Astrocyte of the cerebellum (primary cell): ENCODE measurements at places on chromosomes 11 and 22.

DNA sequence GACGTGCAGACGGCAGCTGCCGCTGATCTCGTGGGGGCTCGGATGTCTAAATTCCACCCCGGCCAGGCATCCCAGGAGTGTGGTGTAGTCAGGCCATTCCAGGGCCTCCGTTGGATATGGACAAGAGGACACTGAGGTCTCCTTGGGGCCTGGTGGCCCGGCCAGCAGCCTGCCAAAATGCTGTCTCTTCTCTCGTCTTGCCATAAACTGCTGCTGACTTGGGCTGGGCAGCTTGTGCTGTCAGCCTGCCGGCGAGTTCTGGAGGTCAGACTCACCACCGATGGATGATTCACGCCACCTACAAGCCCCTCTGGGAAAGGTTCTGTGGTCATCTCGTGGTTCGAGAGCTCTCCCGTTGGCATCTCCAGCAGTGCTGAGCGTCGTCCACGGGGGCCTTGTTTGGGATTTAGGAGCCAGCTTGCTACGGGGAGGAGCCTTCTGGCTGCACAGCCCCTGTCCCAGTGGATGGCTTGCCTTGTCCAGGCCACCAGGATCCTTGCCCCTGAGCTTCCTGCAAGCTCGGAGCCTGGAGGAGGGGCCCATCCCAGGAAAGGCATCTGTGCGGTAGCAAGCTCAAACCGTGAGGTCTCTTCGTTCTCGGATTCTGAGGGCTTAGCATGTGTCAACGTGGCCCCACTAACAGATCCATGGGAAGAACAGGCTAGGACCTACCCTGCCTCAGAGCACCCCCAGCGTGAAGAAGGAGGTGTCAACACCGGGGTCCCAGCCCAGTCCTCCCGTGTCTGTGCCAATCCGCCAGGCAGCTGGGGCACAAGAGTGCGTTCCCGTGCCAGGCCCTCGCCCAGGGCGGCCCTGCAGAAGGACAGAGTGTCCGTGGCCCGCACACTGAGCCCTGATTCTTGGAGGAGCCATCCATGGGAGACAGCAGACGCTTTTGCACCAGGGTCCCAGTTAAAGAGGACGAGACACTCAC lies 1114.1 kb downstream of the BRD1 start:
- DNase-seq, result no peak

DNA sequence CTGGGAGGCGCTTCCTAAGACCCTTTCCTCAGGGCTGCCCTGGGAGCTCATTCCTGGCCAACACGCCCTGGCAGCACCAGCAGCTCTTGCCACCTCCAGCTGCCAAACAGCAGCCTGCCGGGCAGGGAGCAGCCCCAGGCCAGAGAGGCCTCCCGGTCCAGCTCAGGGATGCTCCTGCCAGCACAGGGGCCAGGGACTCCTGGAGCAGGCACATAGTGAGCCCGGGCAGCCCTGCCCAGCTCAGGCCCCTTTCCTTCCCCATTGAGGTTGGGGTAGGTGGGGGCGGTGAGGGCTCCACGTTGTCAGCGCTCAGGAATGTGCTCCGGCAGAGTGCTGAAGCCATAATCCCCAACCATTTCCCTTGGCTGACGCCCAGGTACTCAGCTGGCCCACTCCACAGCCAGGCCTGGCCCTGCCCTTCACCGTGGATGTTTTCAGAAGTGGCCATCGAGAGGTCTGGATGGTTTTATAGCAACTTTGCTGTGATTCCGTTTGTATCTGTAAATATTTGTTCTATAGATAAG lies 7.6 kb downstream of the SLC39A13 start:
- DNase-seq, result peak; percentile 93

- no peak for DNase-seq
Observed at GRCh38 chr11:3220101-3220500, 1.5 kb upstream of the MRGPRG start.

- no peak for DNase-seq
Observed at GRCh38 chr11:68116974-68117373, 4.2 kb downstream of the CHKA start.

GRCh38 chr11:85694385-85694980 lies 8.5 kb upstream of the CCDC89 start:
- DNase-seq, result peak; percentile 40

- DNase-seq, result no peak
Observed at GRCh38 chr22:44594951-44595350, 96.9 kb upstream of the RTL6 start.

- DNase-seq, result no peak
Observed at GRCh38 chr11:2105511-2105910, 33.7 kb downstream of the IGF2 start.

DNA sequence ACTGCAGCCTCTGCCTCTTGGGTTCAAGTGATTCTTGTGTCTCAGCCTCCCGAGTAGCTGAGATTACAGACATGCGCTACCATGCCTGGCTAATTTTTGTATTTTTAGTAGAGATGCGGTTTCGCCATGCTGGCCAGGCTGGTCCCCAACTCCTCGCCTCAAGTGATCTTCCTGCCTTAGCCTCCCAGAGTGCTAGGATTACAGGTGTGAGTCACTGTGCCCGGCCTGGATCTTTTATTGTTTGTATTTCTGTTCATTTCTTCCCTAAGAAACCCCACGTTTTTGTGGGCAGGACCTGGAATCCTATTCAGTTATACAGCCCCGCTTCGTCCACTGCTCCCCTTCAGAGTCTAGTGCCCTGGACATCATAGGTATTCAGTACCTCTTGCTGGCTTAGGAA lies 28.7 kb downstream of the ZBTB16 start:
- no peak for DNase-seq

- DNase-seq, result no peak
Observed at GRCh38 chr11:33320016-33320813, 63.0 kb downstream of the HIPK3 start.

DNA sequence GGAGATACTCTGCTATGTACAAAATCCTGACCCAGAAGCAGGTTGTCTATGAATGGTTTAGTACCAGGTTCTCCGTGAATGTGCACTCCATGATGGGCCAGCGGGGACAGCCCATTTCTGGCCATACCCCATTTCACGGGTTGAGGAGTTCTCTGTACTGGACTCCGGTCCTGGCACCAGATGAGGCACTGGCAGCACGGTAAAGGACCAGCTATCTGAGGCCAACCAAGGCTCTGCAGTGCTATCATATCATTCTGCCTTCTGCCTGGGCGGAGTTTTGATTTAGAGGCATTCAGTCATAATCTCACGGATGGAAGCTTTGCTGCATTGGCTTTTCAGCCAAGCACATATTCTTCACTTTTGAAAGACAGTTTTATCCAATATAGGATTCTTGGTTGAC lies 18.5 kb upstream of the KMT5B start:
- DNase-seq, result no peak

GRCh38 chr11:13276454-13276831 lies 1.1 kb upstream of the BMAL1 start:
- DNase-seq, result no peak

DNA sequence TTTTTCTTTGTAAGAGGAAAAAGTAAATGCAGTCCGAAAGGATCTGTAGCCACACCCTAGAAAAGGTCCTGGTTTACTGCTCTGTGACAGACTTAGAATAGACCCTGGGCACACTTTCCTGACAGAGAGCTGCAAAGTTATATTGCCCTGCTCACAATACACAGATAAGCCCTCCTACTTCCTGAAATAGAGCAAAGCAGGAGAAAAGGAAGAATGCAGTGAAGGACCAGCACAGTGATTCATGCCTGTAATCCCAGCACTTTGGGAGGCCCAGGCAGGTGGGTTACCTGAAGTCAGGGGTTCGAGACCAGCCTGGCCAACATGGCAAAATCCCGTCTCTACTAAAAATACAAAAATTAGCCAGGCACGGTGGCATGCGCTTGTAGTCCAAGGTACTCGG lies 2.2 kb downstream of the CYB561A3 start:
- no peak for DNase-seq

DNA sequence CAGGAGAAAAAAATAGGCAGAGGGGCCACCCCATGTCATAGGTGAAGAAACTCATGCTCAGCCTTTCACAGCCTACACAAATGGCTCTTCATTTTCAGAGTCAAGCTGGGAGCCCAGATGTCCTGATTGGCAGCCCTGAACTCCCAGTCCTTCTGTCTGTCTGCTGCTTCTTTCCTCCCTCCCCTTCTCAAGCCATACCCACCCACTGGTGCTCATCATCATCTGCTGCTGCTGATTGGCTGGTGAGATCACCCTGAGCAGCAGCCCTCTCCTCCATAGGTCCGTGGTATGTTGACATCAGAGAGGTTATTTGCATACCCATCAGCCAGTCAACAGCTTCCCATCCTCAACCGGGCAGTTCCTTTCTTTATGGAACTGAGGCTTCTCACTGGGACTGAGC lies 46.1 kb upstream of the PRDM11 start:
- no peak for DNase-seq

DNA sequence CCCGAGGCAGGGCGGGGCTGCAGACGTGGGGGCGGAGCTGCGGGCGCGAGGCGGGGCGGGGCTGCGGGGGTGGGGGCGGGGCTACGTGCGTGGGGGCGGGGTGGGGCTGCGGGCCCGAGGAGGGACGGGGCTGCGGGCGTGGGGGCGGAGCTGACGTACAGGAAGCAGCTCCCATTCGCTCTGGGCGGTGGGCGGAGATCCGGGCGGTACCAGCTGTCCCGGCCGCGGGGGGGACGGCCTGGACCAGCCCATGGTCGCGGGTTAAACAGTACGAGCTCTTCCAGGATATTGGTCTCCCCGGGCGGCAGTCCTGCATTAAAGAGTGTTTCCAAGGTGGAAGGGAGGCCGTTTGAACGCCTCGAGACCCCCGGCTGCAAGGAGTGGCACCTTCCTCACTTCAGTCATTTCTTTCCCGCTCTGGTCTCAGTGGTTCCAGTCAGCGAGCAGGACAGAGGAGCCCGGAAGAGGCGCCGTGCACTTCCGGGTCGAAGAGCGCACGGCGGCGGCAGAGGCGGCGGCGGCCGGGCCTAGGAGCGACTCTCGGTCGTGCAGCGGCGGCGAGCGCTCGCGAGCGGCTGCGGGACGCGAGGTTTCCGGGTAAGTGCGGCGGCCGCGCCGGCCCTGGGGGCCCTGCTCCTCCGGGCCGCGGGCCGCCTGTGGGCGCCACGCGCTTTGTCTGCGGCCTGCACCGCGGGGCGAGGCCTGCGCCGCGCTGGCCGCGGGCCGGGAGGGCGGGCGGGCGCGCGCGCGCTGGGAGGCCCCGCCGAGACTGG lies at the start of gene PHRF1:
Gene PHRF1, plus strand, starts transcription at position 475 of the 773 bp plus-strand sequence. CDS start 5,043 bp downstream, outside the sequence.
- DNase-seq, result peak; percentile 80
